ENCODE measurements at places on chromosomes 7 and 10.

- no peak for DNase-seq
Observed at GRCh38 chr7:142943706-142944268, 4.5 kb downstream of the LLCFC1 start.

DNA sequence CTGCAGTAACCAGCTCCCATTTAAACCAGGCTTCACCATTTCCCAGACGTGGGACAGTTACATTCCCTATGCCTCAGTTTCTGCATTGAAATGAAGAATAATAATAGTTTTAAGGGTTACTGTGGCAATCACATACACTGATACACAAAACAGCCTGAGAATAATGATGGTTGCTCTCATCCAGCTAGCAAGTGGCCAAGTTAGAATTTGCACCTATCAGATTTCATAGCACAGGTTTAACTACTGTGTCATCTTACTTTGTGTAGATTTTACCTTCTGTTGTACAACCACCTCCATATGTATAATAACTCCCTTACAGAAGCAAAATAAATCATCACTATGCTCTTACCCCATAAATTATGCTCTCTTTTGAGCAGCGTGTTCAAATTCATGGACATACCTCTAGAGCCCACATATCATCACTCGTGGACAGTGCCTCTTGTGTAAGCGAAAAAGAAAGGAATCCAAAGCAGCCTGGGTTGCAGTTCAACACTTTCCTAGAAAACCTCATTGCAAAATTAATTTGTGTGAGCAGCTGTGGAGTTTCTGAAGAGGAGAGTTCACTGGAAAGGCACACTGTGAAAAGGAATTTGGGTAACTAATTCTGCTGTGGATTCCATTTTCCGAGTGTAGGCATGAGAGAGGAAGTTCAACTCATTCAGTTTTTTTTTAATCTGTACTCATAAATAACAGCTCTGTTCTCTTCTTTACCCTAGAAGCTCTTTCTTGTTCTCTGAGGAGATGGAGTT is 492.5 kb downstream of the ARL4A start:
- no peak for DNase-seq

- DNase-seq: no peak
Observed at GRCh38 chr10:37704566-37704965, 152.8 kb downstream of the ZNF248 start.

- DNase-seq: peak; percentile 40
Observed at GRCh38 chr7:149261316-149261828, 624 bp upstream of the ZNF783 start.

- DNase-seq: no peak
Observed at GRCh38 chr7:4080954-4081353, 601.1 kb upstream of the FOXK1 start.

GRCh38 chr10:123007558-123008354 is 839 bp downstream of the IKZF5 start:
- DNase-seq: peak; percentile 61

DNA sequence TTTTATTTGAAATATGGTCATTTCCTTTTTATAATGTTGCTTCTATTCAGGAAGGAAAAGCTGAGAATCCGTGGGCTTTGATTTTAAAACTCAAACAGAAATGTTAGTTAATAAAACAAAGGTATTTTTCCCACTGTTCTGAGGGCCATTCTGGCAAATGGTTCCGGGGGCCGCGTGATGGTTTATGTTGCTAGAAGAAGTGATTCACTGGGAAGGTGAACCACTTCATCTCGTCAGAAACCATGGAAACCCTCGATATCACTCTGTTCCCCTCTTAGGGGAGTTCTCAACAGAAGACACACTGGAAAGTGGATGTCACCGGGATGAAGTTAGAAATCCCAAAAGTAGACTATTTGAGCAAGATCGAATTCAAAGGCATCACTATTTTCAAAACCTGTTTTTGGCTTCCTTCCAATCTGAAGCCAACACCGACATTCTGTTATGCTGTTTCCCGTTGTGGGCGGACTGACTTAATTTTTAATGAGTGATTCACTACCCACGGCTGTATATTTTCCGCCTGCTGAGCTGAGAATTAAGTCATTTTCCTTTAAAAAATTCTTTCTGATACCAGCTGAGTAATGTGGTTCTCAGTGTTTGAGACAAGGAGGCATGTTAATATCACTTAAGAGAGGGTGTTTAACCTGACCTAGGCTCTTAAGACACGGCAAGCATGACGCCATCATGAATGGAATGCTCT is 84.1 kb downstream of the PTPRE start:
- no peak for DNase-seq

DNA sequence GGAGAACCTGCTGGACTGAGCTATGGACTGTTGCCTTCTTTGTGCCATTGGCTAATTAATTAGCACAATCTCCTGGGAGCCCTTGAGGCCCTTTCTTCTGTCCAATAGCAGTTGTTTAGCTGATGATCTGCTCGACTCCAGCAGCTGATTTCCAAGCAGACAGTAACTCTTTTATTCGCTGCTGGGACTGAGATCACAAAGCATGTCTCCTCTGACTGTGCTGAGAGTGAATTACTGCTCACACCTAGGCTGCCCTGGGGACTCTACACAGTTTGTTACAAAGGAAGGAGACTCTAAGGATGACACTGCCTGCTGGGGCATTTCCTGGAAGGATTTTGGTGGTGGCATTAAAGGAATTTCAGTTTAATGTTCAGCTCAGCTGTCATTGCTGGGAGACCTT is 31.4 kb downstream of the CASP7 start:
- DNase-seq: no peak

DNA sequence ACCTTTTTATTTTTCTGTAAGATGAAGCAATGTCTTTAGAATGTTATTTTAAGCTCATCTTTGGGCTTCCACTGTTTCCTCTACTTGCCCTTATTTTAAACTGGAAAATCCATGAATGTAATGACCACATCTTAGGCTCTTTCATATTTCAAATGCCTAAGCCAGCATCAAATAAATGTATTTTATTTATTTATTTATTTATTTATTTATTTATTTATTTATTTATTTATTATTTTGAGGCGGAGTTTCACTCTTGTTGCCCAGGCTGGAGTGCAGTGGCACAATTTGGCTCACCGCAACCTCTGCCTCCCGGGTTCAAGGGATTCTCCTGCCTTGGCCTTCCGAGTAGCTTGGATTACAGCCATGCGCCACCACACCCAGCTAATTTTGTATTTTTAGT is 69.2 kb downstream of the HDAC9 start:
- DNase-seq: no peak

DNA sequence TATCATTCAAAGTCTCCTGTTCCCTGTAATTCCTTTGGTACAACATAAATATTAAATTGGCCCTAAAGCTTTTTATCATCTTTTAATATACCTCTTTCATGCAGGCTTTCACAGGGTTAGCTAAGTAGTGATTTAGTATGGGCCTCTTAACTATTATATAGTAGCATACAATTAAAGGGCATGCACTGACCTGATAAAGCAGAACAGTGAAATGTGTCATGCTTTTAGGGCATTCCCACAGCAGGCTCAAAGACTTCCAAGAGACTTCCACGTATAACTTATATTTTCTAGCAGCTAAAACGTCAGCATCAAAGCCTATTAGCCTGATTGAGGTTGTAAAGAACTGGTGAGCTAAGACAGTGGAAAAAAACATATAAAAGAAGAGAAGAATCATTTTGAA is 35.3 kb downstream of the SAMD8 start:
- no peak for DNase-seq

- DNase-seq: no peak
Observed at GRCh38 chr10:132112611-132113010, 46.9 kb downstream of the JAKMIP3 start.

DNA sequence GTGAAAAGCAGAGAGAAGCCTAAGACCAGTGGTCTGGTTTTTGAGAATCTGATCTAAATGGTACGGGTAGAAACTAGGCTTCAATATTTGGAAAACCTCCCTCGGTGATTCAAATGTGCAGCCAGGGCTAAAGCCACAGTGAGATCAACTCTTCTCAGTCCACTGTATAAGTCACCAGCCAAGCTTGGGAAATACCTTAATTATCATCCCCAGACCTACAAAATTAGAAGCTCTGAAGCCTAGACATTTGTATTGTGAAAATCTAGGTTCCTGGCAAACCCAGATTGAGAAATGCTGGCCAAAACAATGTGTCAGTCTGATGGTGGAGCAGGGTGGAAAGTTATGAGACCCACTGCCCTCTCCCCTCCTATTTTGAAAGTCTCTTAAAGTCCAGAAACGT is 131.7 kb downstream of the DGKI start:
- no peak for DNase-seq

- no peak for DNase-seq
Observed at GRCh38 chr7:40306596-40306995, 171.8 kb downstream of the SUGCT start.

GRCh38 chr7:100483722-100484672 is at the start of gene NYAP1:
TSS of gene NYAP1 (plus strand) at chr7:100483927. CDS start at chr7:100485312, 1,385 bp downstream.
- no peak for DNase-seq

DNA sequence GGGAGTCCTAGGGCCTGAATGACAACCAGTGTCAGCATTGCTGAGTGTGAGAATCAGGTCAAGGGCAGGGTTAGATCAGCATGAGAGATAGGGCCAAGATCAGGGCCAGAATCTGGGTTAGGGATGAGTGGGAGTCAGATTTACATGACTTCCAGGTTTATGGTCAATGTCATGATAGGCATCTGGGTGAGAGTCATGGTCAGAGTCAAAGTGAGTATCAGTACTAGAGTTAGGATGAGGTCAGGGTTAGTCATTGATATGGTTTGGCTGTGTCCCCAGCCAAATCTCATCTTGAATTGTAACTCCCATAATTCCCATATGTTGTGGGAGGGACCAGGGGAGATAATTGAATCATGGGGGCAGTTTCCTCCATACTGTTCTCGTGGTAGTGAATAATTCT is 12.3 kb downstream of the MRPS24 start:
- no peak for DNase-seq

DNA sequence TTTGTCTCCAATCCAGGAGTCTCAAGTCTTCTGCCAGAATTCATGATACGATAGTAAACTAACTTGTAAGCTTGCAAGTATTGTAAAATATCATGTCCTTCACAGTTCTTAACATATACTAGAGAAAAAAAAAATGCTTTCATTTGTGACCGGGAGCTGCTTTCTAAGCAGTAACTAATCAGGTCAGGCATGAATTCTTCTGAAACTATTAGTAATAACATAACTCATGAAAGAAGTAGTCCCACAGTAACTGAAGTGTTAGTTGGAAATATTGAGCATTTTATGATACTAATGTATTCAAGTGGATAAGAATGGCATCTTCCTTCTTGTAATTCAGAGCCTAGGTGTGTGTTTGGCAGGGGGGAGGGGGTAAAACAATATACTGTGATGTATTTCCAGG is 665.6 kb downstream of the DNAJB9 start:
- DNase-seq: no peak

DNA sequence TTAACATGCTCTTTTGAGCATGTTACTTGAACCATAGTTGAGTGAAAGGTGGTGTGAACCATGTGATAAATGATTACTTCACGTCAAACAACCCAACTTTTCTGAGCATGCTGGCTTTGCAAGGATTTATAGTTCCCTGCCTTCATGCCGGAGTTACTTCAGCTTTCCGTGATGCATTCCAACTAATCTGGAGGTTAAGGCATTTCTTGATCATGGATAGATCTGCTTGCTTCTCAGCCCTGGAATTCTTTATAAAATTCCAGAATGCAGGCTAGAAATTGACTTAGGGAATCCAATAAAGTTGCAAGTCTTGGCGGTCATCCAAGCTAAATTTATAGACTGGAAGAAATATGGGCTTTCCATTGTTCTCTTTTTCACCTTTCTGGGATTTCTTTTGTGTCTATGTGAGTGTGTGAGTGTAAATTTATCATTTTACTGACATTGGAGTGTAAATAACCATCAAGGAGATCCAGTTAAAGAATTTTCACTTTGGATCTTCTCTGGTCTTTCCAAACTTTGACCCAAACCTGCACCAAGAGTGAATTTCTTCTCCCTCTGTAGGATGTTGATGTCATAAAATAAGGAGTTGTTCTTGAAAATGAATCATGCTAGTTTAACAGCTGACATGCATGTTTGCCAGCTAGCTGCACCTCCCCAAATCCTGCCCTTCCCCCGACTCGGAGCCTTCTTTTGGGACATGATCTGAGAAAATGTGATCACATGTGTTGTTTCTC is 289.0 kb downstream of the TWIST1 start:
- no peak for DNase-seq

- DNase-seq: no peak
Observed at GRCh38 chr7:37031571-37032257, 307.4 kb upstream of the AOAH start.

- DNase-seq: no peak
Observed at GRCh38 chr7:86391813-86392212, 251.9 kb upstream of the GRM3 start.

DNA sequence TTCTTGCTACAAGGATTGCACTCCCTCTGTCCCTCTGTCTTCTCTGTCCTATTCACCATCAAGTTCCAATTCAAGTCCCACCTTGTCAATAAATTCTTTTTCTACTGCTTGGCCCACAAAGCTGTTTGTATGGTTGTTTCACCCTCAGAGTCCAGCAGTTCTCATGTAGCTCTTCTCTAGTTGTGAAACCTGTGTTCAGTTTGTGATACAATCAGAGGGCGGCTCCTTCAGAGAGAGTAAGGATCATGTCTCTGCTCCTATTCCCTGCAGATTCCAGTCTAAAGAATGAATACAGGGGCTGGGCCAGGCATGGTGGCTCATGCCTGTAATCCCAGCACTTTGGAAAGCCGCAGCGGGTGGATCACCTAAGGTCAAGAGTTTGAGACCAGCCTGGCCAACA is 126.6 kb upstream of the BET1 start:
- no peak for DNase-seq

- no peak for DNase-seq
Observed at GRCh38 chr10:13648425-13648824, 61.7 kb downstream of the PRPF18 start.

DNA sequence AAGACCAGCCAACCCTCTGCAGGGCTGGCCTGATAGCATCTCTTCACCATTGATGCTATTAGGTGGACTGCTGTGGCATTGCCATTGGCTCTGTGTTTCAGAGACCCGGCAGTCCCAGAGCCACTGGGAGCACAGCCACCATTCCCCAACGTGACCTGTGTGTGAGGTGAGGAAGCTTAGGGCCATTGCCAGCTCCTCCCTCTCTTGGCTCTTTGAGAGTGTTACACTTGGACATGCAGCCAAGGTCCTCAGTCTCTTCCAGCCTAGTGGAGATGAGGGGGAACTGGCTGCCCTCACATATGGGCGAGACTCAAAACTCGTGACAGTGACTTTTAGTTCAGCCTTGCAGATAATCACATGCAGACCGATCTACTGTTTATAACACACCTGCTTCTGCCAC is 39.3 kb upstream of the HMX3 start:
- DNase-seq: no peak

DNA sequence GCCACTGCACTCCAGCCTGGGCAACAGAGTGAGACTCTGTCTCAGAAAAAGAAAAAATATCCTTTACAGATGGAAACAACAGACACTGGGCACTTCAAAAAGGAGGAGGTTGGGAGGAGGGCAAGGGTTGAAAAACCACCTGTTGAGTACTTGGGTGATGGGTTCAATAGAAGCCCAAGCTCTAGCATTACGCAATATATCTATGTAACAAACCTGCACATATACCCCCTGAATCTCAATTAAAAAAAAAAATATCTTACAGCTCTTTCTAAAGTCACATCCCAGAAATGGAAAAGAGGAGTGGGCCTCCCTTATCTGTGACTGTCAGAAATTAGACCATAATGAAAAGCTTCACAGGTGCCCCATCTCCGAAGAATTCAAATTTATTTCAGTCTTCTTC is 12.1 kb downstream of the VIM start:
- DNase-seq: no peak

All from RPMI8226 (cell line).